ENCODE measurements at places on chromosomes 2 and 18. TPM values are rescaled to one million over a fixed set of nuclear protein-coding genes. Genes with fewer than 3 reads are reported as not detected.

DNA sequence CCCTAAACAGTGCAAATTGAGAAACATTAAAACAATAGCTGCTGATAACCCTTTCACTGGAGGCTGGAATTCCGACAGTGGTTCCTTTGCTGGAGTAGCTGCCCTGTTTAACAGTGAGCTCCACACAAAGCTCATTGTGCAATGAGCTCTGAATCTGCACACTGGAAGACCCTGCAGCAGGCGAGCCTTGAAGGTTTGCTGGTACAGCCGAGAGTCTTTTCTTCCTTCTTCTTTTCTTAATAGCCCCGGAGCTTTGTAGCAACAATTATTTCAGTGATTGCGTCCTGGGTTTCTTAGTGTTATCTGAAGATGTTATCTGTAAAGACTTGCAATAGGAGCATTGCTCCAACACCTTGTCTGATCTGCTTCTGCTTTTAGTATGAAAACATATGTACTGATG lies 50.8 kb upstream of the CXCR4 start:
- DNase-seq = no peak

MRPL44 gene
- total RNA-seq = 23.1 TPM

GRCh38 chr2:26238311-26238958 lies 6.0 kb downstream of the HADHA start:
- DNase-seq = no peak

- no peak for DNase-seq
These were observed 150.1 kb upstream of the RIOK3 start for GRCh38 chr18:23302851-23303527.

- no peak for DNase-seq
These were observed 18.4 kb upstream of the HPCAL1 start for GRCh38 chr2:10284108-10284870.

GRCh38 chr2:223469270-223470046 lies 132.7 kb downstream of the SCG2 start:
- DNase-seq = no peak

- DNase-seq = no peak
These were observed 65.4 kb upstream of the VRK2 start for GRCh38 chr2:57981083-57981768.

LIPG gene
- 96.0 TPM for total RNA-seq

All from HT-29 (cell line).